ENCODE measurements at places on chromosomes 12 and 14.
A peak's percentile ranks its signal among the peaks of the same experiment; 100 is the strongest.

GRCh38 chr14:93239869-93240677 is 33.0 kb downstream of the UBR7 start:
- no peak for DNase-seq

- no peak for DNase-seq
Measured at GRCh38 chr12:19074700-19075099, 54.8 kb upstream of the PLEKHA5 start.

DNA sequence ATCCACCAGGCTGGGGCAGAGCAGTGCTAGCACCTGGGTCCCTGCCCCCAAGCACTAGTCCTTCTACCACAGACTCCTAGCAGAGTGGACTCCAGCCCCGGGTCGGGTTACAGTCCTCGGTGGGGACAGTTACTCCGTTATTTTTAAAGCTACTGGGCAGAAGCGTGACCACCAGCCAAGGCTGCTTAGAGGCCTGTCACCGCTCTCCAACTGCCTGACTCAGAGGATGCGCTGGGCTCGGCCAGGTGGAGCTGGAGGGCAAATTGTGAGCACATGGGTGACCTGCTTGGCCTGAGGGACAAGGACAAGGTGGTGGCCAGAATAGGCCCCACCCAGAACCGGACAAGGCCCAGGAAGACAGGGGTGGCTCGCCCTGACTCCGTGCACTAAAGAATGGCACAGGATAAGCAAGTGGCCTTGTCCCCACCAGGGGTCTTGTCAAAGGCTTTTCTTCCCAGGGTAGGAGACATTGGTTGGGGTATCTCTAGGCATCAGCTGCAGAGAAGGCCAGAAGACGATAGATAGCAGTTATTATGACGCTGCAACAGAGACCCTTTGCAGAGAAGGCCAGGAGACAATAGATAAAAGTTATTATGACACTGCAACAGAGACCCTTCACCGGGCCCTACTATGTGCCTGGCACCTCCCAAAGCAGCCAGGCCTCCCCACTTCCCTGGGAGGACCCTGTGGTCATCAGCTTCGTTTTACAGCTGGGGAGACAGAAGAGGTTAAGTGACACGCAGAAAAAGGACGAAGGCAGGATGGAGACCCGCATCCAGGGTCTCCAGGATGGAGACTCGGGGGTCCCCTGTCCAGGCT is 1.6 kb downstream of the ABCB9 start:
- DNase-seq, result no peak

- DNase-seq, result peak; percentile 69
Measured at GRCh38 chr12:52713960-52714886, 10.9 kb upstream of the KRT77 start.

DNA sequence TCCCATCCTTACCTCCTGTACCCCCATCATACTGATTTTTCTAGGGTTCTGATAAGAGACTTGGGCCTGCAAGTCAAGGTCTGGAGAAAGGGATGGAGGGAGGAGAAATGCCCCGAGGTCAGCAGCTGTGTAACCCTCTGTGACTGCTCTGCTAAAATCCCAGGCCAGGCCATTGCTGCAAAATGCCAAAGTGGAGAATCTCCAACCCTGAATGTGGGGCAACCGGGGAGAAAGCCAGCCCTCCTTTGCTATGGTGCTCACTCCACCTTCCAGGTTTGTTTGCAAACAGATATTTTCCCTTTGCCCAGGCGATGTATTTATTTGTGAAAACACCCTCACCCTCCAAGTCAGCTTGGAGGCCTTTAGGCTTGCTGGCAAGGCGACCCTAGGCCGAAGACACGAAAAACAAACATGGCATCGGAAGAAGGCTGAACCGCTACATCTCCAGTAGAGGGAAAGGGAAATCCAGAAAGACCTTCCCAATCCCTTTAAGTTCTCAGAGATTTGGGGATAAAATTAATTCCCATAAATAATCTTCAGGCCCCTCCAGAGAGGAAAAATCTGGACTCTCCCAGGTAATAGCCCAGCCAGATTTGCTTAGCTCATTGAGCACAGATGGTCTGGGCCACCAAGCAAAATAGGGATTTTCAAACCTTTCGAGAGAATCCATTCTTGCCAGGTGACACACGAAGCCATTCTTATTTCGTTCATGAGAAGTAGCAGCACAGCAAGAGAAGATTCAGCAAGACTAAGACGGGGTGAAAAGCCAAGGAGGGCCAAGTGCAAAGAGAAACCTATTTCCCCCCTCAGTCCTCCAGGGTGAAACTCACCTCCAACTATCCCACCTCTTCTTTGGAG is 1.3 kb upstream of the TBX5 start:
- DNase-seq, result peak; percentile 46

GRCh38 chr12:1696800-1697199 is 5.9 kb downstream of the ADIPOR2 start:
- no peak for DNase-seq

DNA sequence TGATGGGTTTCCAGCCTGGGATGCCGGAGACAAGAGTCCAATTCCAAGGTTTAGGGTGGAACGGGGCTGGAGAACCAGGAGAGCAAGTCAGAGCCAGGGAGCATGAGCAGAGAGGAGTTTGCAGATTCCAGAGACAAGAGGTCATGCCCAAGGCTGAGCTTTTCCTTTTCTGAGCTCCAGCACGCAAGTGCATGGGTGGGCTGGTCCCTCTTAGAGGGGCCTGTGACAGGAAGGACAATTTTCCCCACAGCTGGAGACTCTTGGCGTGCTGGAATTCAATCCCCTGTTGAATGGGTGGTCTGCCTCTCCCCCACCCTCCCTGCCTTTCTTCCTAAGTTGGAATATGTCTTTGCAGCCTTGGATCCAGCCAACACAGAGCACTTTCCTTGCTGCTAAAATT is 431.9 kb downstream of the BCL11B start:
- no peak for DNase-seq

GRCh38 chr12:128807161-128807724 is 16.5 kb downstream of the SLC15A4 start:
- DNase-seq, result no peak

GRCh38 chr12:57037264-57037663 is 12.7 kb downstream of the MYO1A start:
- no peak for DNase-seq

GRCh38 chr12:49838973-49839633 is 3.8 kb downstream of the BCDIN3D start:
- DNase-seq, result peak; percentile 80

GRCh38 chr12:6376079-6376869 is 911 bp upstream of the SCNN1A start:
- peak; percentile 88 for DNase-seq

GRCh38 chr14:58193542-58193941 is 6.4 kb upstream of the ACTR10 start:
- no peak for DNase-seq

DNA sequence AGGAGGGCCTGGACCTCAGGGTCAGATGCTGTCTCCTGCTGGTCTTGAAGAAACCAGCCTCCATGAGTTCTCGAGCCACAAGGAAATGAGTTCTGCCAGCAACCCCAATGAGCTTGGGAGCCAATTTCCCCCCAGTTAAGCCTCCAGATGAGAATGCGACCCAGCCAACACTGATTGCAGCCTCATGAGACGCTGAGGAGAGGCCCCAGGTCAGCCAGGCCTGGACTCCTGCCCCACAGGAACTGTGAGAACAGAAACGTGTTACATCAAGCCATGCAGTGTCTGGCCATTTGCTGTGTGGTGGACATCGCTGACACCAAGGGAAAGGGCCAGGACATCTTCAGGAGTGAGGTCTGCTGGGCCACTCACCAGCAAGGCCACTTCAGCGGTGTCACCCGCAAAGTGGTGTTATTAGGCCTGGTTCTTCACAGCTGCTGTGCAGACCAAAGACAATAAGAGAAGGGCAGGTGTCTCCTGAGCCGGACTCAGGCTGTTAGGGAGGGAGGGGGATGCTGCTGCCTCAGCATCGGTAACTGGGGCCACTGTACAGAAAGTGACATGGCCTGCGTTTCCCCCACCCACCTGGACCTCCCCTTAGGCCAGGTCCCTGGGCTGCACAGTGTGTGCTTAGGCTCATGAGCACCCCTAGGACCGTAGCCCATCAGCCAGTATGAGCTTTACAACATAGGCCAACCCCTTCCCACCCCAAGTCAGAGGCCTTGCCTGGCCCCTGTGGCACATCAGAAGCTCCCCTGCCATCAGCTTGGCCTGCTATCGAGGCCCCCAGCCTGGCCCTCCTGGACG is 272.4 kb upstream of the RTL1 start:
- DNase-seq, result no peak

DNA sequence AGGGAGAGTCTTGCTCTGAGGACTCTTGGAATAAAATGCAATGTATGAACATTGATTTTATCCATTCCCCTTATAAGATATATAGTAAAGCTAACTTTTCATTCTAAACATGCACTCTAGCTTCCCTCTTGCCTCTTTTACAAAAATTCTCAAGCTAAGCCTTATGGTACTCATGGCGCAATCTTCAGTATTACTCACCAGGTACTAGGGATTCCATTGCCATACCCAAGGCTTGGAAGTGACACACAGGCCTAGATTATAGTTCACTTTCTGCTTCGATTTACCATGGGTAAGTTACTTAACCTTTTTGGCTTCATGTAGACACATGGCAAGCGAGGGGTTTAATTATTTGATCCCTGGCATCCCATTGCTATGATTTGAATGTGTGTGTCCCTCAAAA is 331.5 kb downstream of the LRIG3 start:
- no peak for DNase-seq

- no peak for DNase-seq
Measured at GRCh38 chr14:39505812-39506211, 73.6 kb upstream of the FBXO33 start.

- DNase-seq, result peak; percentile 90
Measured at GRCh38 chr12:79119796-79120195, 255.2 kb downstream of the SYT1 start.

DNA sequence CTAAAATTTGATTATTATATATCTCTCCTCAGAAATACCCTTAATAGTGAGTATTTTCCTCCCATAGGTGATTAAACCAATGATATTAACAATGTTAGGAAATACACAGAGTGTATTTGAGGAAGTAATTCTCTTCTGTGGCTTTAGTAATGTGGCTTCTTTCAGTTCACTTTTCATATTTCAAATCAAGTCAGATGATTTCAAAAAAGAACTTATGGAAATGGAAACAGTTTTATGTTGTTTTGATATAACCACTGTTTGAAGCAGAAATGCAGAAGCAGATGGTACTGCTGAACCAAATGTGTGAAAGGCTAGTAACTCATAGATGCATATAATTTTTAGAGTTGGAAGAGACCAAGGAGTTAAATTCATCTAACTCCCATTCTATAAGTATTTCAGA is 1.9 kb upstream of the GPR33 start:
- no peak for DNase-seq

DNA sequence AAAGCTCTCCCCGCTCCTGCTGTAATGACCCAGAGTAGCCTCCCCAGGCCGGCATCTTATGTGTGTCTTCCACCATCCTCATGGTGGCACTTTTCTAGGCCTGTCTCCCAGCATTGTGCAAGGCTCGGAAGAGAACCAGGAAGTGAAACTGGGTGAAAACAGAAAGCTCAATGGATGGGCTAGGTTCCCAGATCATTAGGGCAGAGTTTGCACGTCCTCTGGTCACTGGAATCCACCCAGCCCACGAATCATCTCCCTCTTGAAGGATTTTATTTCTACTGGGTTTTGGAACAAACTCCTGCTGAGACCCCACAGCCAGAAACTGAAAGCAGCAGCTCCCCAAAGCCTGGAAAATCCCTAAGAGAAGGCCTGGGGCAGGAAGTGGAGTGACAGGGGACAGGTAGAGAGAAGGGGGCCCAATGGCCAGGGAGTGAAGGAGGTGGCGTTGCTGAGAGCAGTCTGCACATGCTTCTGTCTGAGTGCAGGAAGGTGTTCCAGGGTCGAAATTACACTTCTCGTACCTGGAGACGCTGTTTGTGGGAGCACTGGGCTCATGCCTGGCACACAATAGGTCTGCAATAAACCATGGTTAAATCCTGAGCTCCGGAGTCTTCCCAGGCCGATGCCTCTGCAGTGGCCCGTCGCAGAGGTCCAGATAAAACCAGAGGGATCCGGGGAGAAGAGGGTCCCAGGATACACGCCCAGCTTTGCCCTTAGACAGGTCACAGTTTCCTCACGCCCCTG is 15.6 kb downstream of the ACVRL1 start:
- DNase-seq, result peak; percentile 26

DNA sequence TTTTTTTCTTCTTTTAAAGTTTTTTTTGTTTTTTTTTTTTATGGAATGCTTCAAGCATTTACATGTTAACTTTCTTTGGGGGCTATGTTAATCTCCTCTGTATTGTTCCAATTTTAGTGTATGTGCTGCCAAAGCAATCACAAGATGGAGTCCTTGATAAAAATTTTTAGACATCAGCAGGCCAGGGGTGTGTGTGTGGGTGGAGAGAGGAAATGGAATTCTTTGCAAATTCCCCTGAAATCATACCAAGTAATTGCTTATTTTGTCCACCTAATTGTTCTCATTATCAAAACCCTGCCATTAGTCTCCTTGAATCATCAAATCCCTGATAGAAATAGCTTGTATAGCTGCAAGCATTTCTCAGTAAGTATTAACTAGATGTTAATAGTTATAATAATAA is 21.7 kb downstream of the RNF212B start:
- DNase-seq, result no peak
